Daoy (cell line): ENCODE measurements at places on chromosomes 1 and 21. TPM values are rescaled to one million over a fixed set of nuclear protein-coding genes. Genes with fewer than 3 reads are reported as not detected.

DNA sequence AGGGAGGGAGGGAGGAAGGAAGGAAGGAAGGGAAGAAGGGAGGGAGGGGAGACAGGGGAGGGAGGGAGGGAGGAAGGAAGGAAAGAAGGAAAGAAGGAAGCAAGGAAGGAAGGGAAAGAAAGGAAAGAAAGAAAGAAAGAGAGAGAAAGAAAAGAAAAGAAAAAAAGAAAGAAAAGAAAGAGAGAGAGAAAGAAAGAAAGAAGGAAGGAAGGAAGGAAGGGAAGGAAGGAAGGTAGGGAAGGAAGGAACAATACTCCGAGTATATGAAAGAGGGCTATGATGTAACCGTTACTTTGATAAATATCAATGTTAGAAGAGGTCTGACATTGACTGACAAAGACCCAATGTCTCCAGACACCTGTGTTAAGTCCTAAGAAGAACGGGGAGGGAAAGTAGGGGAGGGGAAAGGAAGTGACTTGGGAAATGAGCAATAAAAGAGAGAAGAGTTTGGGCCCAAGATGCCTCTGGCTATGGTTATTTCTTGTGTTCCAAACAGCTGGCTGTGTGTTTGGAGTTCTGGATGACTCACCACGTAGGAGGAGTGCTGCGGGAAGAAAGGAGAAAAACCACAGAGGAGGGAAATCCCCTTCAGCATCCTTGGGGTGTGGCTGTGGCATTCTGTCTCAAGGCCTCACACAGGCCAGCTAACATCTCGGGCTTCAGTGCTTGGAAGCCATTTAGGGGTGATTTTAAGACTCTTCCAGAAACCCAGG lies 37.0 kb upstream of the RXRG start:
- peak; percentile 96 for DNase-seq

DNA sequence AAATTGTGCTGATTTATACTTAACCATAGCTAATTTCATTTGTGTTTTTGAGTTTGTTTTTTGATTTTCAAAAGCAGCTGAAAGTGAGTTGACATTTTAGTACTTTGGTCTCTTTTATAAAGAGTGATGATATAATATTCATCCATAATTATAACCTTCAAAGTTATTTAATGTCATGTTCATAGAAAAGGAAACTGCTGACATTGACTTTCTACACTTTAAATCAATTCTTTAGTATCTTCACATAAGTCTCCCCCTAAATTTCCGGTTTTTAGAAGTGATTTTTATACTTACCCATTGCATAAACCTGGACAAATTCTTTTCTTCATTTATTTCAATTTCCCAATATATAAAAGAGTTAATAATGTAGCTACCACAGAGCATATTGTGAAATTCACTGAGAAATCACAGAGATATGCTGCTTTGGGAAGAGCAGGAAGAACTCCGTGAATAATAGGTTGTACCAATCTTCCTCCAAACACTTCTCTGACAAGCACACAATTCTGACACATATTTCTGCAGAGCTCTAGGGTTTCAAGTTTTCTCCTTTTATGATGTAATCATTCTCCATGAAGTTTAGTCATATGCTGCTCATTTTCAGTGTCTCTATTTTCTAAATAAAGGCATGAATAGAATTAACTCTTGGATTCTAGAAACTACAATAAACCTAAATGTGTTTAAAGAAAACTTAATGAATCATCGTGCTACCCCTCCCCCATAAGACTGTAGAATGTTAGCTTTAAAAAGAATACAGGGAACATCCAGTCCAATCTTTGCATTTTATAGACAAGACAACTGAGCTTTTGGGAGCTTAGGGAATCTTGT lies 25.6 kb upstream of the CDC42BPA start:
- peak; percentile 9 for DNase-seq

- DNase-seq: no peak
Observed at GRCh38 chr21:21028275-21028820, 30.1 kb downstream of the NCAM2 start.

- peak; percentile 56 for DNase-seq
Observed at GRCh38 chr1:63775418-63776127, 1.8 kb downstream of the ROR1 start.

- no peak for DNase-seq
Observed at GRCh38 chr1:93124556-93125355, 45.7 kb downstream of the MTF2 start.

GRCh38 chr1:175133673-175134435 lies 58.7 kb downstream of the KIAA0040 start:
- DNase-seq: peak; percentile 34

DNA sequence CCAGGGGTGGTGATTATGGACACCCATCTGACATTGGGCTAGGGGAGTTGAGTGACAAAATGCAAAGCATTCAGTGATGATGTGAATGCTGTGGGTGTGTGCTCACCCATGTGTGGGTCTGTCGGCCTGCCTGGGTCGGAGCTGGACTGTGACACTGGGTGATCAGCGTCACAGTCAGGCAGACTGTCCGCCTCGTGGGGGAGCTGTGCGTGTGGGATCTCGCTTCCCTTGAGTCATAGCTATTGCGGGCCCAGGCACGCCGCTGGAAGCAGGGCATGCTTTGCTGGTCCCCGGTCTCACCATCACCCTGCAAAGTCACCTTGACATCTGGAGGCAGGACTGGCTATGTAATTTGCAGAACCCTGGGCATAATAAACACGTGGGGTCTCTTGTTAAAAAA lies 156.9 kb upstream of the IGSF21 start:
- DNase-seq: peak; percentile 34

- no peak for DNase-seq
Observed at GRCh38 chr1:72847651-72848050, 565.3 kb upstream of the NEGR1 start.

GRCh38 chr1:81840805-81841204 lies 40.1 kb downstream of the ADGRL2 start:
- DNase-seq: no peak

DNA sequence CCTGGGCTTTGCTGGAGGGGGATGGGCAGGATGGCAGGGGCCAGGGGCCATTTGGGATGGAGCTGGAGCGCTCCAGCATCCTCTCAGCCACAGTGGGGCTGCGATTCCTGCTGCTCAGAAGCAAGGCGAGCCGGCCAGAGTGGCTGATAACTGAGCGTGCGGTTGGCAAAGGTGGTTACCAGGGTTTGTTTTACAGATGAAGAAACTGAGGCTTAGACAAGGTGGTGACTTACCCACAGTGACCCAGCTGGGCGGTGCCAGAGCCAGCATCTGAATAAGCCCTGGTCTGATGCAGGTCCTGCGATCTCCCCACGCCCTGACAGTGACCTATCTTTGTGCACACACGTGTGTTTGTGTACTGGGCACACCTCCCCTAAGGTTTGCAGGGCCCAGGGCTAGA lies 5.9 kb upstream of the PRXL2B start:
- DNase-seq: no peak

GRCh38 chr1:41917076-41917475 lies 1.6 kb downstream of the HIVEP3 start:
- no peak for DNase-seq

GRCh38 chr1:98188774-98189173 lies 267.9 kb upstream of the DPYD start:
- DNase-seq: no peak

GRCh38 chr1:170126696-170127095 lies 19.1 kb upstream of the NTMT2 start:
- DNase-seq: peak; percentile 75

Gene KRTAP11-1
- total RNA-seq: not detected in 2 replicates

Gene NFIA
- 3.4 and 5.0 TPM in 2 replicates for total RNA-seq

Gene F13B
- total RNA-seq: not detected in 2 replicates

Gene CACNA1S
- not detected in 2 replicates for total RNA-seq

Gene MYOC
- total RNA-seq: not detected in 2 replicates

Gene TESK2
- total RNA-seq: 0.45 and 0.91 TPM in 2 replicates

Gene AZIN2
- 2.4 and 8.9 TPM in 2 replicates for total RNA-seq
